ENCODE measurements at places on chromosomes 12 and 14.
A peak's percentile ranks its signal among the peaks of the same experiment; 100 is the strongest.

- peak; percentile 7 for DNase-seq
Observed at GRCh38 chr12:59839514-59839913, 243.7 kb downstream of the SLC16A7 start.

GRCh38 chr12:130538343-130539095 lies 177.6 kb downstream of the RIMBP2 start:
- no peak for DNase-seq

DNA sequence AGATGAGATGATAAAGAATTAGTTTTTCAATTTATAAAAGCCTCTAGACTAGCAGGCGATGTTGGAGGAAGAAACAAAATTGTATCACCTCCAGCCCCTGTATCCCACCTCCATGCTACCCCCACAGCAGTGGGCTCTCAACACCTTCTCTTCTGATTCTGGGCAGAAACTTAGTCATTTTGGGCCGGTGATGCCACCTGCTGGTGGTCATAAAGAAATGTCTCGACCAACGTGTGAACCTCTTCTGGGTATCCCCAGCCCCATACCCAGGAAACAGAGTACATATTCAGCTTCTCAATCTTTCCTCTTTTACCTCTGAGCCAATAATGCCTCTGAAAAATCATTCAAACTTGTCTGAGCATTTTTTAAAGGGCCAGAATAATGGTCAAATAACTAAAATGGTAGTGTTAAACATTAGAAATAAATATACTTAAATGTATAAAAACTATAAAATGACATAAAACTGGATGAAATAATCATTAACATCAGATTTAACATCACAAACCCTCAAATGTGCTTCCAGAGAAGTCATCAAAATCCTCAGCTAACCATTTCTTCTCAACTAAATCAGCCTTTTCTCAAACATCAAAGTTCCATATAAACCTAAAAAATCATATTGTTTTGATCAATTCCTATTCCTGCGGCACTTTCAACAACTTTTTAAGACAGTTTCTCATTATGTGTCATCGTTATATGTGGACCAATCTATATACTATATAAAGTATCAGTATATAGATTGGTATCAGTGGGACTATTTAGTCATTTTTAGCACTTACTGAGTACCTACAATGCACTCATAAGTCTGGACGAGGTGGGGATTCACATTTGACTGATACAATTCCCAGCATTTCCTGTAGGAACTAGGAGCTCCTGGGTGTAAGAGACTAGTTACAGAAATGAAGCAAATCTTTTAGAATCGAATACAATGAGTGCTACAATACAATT lies 69.4 kb downstream of the ATXN2 start:
- peak; percentile 80 for DNase-seq

GRCh38 chr14:41605550-41606281 lies 960 bp upstream of the LRFN5 start:
- DNase-seq: peak; percentile 44

GRCh38 chr12:25959071-25959961 lies 834 bp downstream of the RASSF8 start:
- peak; percentile 96 for DNase-seq

DNA sequence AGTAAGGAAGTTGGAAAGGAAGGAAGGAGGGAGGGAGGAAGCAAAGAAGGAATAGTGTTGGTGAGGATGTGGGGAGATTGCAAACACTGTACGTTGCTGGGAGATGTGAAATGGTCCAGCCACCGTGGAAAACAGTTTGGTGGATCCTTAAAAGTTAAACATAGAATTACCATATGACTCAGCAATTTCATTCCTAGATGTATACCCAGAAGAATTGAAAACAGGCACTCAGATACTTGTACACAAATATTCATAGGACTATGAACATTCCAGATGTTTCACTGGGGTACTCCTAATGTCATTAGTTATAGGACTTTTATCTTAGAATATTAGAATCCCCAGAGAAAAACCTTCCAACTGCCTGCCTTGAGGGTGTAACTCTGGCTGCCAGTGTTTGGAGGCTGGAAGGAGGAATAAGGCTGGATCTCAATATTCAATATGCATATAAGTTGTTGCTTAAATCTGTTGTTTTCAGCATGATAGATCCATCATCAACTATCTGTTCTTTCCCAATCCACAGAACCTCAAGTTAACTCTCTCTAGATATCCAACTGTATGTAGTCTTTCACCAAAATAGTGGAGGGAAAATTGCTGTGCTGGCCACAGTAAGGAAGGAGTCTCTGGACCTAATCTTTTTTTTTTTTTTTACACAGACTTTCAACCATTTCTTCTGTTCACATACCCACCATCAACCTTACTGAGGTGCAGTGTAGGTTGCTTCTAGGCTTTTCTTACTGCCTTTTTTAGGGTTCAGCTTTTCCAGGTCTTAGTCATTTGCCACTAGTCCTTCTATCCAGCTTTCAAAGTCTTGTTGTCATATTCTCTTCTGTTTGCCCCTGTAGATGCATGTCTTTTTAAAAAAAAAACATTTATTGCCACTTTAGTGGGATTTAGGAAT lies 94.5 kb downstream of the DNAI7 start:
- DNase-seq: no peak

GRCh38 chr12:19671695-19672094 lies 232.4 kb downstream of the AEBP2 start:
- DNase-seq: peak; percentile 87

DNA sequence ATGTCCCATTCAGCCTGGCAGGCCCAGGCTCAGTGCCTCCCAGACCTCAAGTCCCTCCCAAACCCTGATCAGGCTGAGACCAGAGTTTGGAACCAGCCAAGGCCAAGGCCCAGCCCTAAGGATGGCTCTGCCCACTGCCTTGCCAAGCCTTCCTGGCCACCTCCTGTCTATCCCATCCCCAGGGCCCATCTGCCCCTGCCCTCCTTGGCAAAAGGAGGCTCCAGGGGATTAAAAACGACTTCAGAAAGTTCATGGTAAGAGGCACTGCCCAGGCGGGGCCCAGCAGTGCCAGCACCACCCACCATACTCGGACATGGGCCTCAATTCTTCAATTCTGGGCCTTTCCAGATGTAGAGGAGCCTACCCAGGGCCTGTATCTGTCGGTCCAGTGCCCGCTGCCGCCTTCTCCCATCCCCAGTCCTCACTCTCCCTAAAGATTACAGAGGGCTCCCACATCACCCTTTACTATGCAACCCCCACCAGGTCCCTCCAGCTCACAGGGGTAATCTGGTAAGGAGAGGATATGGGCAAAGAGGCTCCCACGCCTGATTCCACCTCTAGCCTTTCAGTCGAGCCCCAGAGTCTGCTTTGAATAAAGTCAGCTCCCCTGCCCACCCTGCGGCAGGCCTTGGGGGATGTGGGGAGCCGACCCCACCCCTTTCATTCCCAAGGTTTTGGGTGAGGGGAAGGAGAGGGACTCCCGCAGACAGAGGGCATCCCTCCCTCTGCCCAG lies 932 bp downstream of the ADCY6 start:
- DNase-seq: peak; percentile 47

GRCh38 chr12:45368841-45369489 lies 153.1 kb downstream of the ANO6 start:
- peak; percentile 80 for DNase-seq

All from adipocyte (in vitro differentiated cells).